Osteoblast (primary cell): ENCODE measurements at places on chromosomes 3 and 15. TPM values are rescaled to one million over a fixed set of nuclear protein-coding genes. Genes with fewer than 3 reads are reported as not detected.

The SCAANT1 gene
- total RNA-seq: not detected in 2 replicates

The RAB6B gene
- total RNA-seq: 0.59 and 0.72 TPM in 2 replicates

The TRANK1 gene
- total RNA-seq: 29.8 and 30.8 TPM in 2 replicates

The WDR5B gene
- total RNA-seq: 9.8 and 10.9 TPM in 2 replicates

The AGBL1 gene
- total RNA-seq: not detected in 2 replicates

The MORC1 gene
- not detected in 2 replicates for total RNA-seq

The IMP3 gene
- total RNA-seq: 46.6 and 64.4 TPM in 2 replicates

The CTXN2 gene
- not detected in 2 replicates for total RNA-seq

The MUSTN1 gene
- total RNA-seq: 1.4 TPM in 1 of 2 replicates, not detected in the other

The IFRD2 gene
- total RNA-seq: 60.4 and 65.1 TPM in 2 replicates

The GPR62 gene
- total RNA-seq: under 0.01 TPM in 1 of 2 replicates, not detected in the other

The ZXDC gene
- 26.8 and 27.1 TPM in 2 replicates for total RNA-seq
